ENCODE measurements at places on chromosomes 12 and 14.
A peak's percentile ranks its signal among the peaks of the same experiment; 100 is the strongest.

- DNase-seq = no peak
These were observed 97.1 kb downstream of the PTPN11 start for GRCh38 chr12:112515868-112516267.

- DNase-seq = no peak
These were observed 7.7 kb upstream of the MEG3 start for GRCh38 chr14:100818221-100818699.

DNA sequence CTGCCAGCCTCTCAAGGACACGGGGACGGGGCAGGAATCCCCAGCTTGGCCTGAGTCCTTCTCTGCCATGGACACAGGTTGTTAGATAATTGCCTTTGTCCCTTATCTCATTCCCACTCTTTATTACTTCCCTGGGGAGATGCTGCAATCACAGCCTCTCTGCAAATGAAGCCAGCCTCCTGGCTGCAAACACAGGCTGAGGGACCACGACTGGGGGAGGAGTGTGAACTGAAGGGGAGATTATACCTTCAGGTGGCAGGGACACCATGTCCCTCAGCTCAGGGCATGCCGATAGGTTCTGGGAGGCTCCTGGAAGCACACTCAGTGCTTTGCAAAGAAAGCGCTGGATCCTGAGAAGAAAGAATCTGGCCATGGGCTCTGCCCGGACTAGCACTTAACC is 16.1 kb upstream of the CHGA start:
- no peak for DNase-seq

DNA sequence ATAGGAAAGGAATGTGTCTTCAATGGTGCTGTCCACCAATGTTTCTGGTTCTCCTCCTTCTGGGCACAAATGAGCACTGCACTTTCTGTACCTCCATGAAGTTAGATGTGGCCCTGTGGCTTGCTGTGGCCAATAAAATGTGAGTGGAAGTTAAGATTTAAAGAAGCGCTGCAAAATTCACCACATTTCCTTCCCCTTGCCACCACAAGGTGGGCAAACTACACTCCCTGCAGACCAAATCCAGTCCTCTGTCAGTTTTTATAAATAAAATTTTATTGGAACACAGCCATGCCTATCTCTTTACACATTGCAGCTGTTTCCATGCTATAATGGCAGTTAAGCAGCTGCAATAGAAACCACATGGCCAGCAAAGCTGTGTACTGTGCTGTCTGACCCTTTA is 141.4 kb upstream of the TMPO start:
- DNase-seq = peak; percentile 21

DNA sequence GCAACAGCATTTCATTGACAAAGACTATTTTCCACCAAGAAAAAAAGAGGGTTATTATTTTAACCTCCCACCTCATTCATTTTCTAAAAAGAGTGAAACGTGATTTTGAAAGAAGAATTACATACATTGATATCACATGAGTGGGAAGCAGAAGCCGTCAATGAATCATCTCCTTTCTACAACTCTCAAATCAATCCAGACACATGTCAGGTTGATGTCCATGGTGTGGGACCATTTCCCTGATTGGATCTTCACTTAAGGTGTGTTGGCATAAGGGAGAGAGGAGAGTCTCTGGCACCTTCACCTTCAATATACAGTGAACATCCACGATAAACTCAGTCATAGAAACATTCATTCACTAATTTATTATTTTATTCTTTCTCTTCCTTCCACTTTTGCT is 1095.1 kb downstream of the BCL11B start:
- DNase-seq = no peak
